ENCODE measurements at places on chromosomes 1 and 21. TPM values are rescaled to one million over a fixed set of nuclear protein-coding genes. Genes with fewer than 3 reads are reported as not detected.

GRCh38 chr1:234911787-234912186 is 216.8 kb downstream of the TOMM20 start:
- DNase-seq: no peak
- H3K27ac ChIP-seq: peak overlapping the region; percentile 66
- no peak overlapping the region for H3K4me3 ChIP-seq
- H3K36me3 ChIP-seq: no peaks in the 10 kb centered on the region
- no peaks in the 10 kb centered on the region for H3K4me1 ChIP-seq

- no peaks in the 10 kb centered on the region for H3K36me3 ChIP-seq
- DNase-seq: no peak
- no peaks in the 10 kb centered on the region for H3K27me3 ChIP-seq
- no peak overlapping the region for H3K4me3 ChIP-seq
- H3K27ac ChIP-seq: no peak overlapping the region
- peaks cover 3% of the 10 kb centered on the region for H3K4me1 ChIP-seq
These were observed 126.1 kb downstream of the PSMG1 start for GRCh38 chr21:39057121-39057520.

The TNFRSF9 gene
- not detected for total RNA-seq

The ABCG1 gene
- total RNA-seq: 23.7 TPM

- H3K27me3 ChIP-seq: no peaks in the 10 kb centered on the region
- no peak for DNase-seq
- no peak overlapping the region for H3K4me3 ChIP-seq
- H3K36me3 ChIP-seq: no peaks in the 10 kb centered on the region
These were observed 13.6 kb upstream of the OTUD7B start for GRCh38 chr1:150024156-150024555.

The ANGPTL3 gene
- total RNA-seq: not detected

Data from breast epithelium (tissue), 4 donors.